Spinal cord (tissue), 10 donors: ENCODE measurements at places on chromosomes 7 and 10. TPM values are rescaled to one million over a fixed set of nuclear protein-coding genes. Genes with fewer than 3 reads are reported as not detected.

NPY4R gene
- polyA plus RNA-seq = 0.24 TPM

SHTN1 gene
- 91.3 TPM for polyA plus RNA-seq

AGMO gene
- 0.32 TPM for polyA plus RNA-seq

CREB5 gene
- polyA plus RNA-seq = 15.3 TPM

HPSE2 gene
- 0.96 TPM for polyA plus RNA-seq

PILRA gene
- polyA plus RNA-seq = 6.6 TPM

CACNA2D1 gene
- polyA plus RNA-seq = 35.7 TPM

HOXA9 gene
- polyA plus RNA-seq = 3.7 TPM

SFTPA1 gene
- not detected for polyA plus RNA-seq

ATG9B gene
- polyA plus RNA-seq = 20.6 TPM

ACBD7 gene
- 43.3 TPM for polyA plus RNA-seq

GIMAP4 gene
- polyA plus RNA-seq = 21.1 TPM

CCDC172 gene
- polyA plus RNA-seq = 0.21 TPM

PFKFB3 gene
- polyA plus RNA-seq = 52.6 TPM

CPXM2 gene
- polyA plus RNA-seq = 22.6 TPM

WIPF3 gene
- 17.0 TPM for polyA plus RNA-seq
